ENCODE measurements at places on chromosomes 11 and 22. TPM values are rescaled to one million over a fixed set of nuclear protein-coding genes. Genes with fewer than 3 reads are reported as not detected.

Gene FOLH1
- total RNA-seq, result not detected

Gene KRTAP5-8
- not detected for total RNA-seq

Gene ZNRF3
- total RNA-seq, result 6.4 TPM

Gene MIF
- total RNA-seq, result 354 TPM

Gene SYT8
- 6.2 TPM for total RNA-seq

All from osteocyte (in vitro differentiated cells).